Bronchial epithelial cell (primary cell): ENCODE measurements at places on chromosomes 2 and 18. TPM values are rescaled to one million over a fixed set of nuclear protein-coding genes. Genes with fewer than 3 reads are reported as not detected.

The HOXD3 gene
- not detected in 2 replicates for total RNA-seq

The POTEE gene
- total RNA-seq = not detected in 2 replicates

The ACVR1C gene
- 0.26 TPM in 2 replicates for total RNA-seq

The GPR35 gene
- 0.26 and 0.38 TPM in 2 replicates for total RNA-seq

DNA sequence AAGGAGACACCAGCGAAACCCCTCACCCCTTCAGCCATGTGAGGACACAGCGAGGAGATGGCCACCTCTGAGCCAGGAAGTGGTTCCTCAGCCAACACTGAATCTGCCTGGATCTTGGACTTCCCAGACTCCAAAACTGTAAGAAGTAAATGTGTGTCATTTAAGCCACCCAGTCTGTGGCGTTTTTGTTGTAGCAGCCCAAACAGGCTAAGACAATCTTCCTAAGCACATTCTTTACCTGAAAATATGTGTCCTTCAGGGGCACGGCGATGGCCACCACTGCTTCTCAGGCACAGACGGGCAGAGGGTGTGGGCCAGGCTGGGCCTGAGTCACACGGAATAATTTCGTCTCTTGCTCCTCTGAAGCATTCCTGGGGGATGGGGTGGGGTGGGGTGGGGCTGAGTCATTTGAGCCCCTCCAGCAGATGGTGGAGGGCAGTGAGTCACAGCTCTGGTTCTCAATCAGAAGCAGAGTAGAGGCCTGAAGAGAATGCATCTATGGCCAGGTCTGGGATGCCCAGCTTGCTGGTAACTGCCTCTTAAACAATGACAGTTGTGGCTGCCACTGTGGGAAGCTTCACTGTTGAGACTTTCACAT lies 142.4 kb downstream of the CAPN13 start:
- peak; percentile 94 for DNase-seq

DNA sequence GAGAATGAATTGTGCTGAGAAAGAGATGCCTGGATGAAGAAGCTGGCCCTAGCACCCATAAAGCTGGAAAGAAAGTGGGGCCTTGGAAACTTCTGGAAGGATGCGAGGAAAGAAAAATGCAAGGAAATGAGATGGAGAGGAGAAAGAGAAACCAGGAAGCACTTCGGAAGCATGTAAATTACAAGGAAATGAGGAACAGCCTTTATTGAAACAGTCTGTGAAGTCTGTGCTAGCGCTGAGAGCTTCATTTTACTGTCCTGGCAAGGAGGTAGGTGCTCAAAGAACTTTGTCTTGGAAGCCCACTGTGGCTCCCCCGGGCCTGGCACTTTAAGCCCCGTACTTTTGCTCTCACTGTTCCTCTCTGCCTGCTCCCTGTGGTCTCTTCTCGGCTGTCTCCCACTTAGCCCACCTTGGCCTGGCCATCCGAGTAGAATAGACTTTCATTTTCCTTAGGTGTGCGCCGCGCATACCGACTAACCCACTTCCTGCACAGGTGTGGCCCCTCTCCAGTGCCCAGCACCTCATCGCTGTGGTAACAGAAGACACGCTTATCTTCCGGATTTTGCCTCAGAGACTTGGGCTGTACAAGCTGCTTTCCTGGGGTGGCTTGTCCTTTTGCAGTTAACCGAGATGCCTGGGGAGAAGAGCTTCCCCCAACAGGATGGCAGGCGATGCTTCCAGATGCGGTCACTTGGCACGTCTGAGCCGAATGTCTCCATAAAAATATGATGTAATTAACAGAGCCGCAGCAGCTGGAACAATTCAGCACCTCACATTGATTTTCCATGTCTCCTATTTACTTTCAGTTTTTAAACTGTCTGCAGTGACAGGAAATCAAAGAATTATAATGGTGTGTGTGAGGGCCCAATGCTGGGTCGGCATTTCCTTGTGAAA lies 199.6 kb downstream of the HRH4 start:
- DNase-seq = no peak

DNA sequence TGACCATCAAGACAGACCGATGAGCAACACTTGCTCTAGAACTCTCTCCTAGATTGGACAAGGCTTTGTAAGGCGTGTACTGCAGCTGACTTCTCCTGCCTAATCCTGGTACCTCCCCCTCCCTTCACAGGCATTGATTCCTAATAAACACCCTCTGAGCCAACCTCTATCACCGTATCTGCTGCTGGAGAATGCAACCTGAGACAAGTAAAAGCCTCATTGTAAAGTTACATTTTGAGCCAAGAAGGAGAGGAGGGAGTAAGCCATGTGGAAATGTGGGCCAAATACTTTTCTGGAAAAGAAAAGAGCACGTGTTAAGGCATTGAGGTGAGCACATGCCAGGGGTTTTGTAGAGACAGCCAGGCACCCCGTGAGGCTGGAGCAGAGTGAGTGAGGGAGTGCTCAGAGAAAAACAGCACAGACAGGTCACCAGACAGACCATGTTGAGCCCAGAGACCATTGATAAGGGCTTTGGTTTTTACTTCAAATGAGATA lies 2.6 kb upstream of the WDFY1 start:
- peak; percentile 17 for DNase-seq

DNA sequence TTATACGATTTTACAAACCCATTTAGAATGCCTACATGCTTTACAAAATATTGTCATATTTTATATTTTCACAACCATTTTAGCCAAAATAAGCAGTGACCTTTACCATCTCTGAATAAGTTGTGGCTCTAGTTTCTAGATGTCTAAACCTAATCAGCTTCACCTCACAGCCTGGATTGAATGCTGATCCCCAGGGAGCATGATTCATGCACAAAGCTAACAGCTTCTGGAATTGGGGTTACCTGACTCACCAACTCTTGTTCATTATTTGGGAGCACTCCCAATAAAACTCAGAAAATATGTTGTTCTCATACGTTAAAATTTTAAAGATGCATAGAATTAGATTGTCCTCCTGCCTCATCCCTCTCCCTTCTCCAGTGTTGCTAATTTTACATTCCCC lies 611.7 kb upstream of the NETO1 start:
- DNase-seq = peak; percentile 32

DNA sequence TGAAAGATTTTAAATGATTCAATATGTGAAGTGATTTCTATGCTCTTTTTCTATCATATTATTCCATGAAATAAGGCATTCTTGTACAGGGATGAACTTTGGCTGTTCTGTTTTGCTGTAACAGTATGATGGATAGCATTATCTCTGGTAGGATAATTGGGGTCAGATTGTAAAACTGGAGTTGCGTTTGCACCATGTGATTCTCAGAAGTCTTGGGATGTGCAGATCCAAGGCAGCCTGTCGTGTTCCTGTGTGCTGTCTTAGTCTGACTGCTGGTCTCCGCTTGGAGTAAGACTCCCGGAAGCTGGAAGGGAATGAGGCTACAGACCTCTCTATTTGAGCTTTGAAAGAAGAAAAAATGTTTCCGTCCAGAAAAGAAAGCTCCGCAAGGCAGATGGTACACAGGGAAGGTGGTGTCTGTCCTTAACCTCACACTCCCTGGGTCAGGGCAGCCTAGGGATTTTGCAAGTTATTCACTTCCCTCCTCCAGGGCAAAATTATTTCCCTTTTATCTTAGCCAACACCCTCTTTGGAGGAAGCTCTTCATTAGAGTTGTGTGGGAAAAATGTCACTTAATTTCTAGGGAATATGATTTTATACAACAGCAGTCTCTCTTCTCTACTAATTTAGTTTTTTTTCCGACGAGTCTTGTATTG lies 250.6 kb downstream of the PTPRM start:
- no peak for DNase-seq

- peak; percentile 62 for DNase-seq
These were observed 97.1 kb upstream of the TMEM178A start for GRCh38 chr2:39568561-39569006.

The CLEC4F gene
- total RNA-seq = not detected in 2 replicates

The ZNF396 gene
- 0.79 and 2.6 TPM in 2 replicates for total RNA-seq

DNA sequence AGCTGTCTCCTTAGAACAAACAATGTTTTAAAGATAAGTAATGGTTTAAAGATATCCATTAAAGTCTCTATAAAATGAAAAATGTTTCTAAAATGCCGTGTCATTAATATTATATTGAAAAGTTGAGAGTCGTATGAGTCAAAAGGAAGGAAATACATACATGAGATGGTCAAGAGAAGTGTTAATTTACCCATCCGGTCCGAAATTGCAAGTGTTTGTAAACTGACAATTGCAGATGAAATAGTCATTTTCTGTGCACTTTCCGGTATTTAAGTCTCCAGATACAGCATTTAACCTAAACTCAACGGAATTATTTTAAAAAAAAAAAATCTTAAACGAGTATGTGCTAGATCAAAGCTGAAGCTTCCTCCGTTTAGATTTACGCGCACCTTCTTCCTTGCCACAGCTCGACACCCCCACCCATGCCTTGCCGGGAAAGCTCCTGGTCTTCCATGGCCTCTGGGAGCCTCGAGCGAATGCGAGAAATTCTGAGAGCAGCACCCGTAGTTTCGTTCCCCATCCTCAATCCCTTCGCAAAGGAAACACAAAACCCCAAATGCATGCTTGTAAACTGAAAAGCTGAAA lies 1.8 kb downstream of the DSC3 start:
- DNase-seq = peak; percentile 44

DNA sequence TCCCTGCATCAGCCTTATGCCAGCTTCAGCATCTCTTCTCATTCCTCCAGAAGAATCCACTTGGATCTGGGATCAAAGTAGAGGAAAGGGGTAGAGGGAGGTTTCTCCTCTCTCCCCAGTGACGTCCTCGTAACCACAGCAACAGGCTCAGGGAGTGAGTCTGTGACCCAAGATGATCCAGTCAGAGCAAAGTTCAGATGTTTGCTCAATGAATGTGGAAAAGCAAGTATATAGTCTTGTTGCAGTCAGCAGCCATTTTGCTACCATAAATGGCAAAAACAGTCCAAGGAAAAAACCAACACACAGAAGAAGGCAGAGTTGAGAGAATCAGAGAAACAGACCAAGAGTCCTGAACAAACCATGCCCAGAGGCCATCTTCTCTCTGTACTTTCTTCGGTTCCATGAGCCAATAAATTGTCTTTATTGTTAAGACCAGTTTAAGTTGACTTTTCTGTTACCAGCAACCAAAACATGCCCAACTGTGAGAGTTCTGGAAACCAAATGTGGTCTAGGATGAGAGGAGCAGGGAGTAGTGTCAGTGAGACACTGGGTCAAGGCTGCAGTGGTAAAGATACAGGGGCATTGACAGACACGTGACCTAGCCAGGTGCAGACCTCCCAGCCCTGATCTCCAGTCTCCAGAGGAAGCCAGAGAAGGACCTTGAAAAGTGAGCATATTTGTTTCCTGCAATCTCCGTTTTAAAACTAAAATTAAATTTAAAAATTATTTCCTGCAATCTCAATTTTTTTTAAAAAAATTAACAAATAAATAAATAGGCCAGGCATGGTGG lies 3.2 kb upstream of the CXCR1 start:
- DNase-seq = no peak

- DNase-seq = no peak
These were observed 72.2 kb downstream of the TWIST2 start for GRCh38 chr2:238920053-238920452.

GRCh38 chr2:66541646-66542045 lies 106.7 kb downstream of the MEIS1 start:
- no peak for DNase-seq

The KCNG2 gene
- total RNA-seq = not detected in 2 replicates

The PLEK gene
- total RNA-seq = under 0.01 TPM in 1 of 2 replicates, not detected in the other

The CTAGE1 gene
- total RNA-seq = under 0.01 TPM in 1 of 2 replicates, not detected in the other

DNA sequence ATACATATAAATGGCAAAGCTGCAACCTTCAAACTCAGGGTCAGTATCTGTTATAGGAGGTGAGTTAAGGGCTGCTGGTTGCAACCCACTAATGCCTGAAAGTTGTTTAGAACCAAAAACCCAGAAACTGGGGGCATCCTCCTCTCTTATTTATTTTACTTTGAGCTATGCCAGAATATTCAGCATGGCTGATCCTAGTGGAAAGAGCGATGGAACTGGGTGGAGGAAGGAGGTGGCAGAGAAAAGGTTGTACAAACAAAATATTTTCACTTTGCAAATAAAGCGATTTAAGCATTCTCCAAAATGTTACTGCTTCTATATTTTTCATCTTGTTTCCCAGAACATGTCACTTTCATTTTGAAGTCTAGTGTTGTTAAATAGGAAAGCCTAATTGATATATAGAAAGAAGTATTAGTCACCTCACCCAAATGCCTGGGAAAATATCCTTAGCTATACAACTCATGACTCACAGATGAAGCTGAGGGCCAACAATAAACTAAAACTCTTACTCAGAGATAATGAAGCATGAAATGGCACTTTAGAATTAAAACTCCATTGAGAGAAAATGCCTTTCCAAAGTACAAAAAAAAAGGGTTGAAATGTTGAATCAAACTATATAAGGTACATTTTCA lies 251.4 kb upstream of the UBE2E3 start:
- peak; percentile 93 for DNase-seq

The RPRM gene
- total RNA-seq = 0.13 TPM in 1 of 2 replicates, not detected in the other

DNA sequence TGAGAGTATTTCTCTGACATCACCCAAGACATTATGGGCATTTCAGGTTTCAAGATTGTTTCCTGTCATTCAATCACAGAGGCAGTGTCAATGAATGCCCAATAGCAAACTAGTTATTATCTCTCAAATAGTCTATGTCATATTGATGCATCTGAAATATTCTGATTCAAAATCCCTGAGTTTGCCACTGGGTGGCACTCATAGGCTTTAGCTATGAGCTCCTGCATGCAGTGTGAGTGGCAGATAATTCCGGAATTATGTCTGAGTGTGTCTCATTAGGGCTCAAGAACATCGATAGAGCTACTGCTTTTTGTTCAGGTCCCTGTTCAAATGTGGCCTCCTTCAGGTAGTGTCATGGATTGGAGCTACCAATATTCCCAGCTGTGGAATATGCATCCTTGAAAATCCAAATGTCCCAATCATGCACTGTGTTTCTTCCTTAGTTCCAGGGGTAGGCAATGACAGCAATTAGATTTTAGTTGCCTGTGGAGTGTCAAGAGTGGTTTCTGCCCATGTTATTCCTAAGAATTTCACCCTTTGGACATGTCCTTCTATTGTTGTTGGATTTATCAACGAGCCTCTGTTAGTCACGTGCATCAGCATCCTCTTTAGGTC lies 7.8 kb upstream of the OR6B3 start:
- DNase-seq = peak; percentile 63

The MAP2 gene
- total RNA-seq = 8.2 and 33.7 TPM in 2 replicates

DNA sequence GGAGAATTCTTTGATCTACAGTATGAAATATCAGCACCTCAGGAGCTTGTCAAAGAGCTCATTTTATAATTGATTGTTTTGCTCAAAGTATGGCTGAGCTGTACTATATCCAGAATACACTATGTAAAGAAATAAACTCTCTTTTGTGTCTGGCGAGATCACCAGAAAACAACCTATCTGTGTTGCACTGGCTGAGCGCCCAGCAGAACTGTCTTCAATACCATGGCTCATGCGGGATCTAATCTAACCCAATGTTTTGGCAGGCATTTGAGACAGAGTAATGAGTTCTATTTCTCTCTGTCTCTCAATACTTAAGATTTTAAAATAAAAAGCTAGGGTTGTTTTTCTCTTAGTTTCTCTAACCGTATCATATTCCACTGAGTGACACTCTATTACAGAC lies 192.4 kb downstream of the L3MBTL4 start:
- DNase-seq = no peak

The TRABD2A gene
- 0.64 and 1.3 TPM in 2 replicates for total RNA-seq

- DNase-seq = peak; percentile 82
These were observed 419.5 kb upstream of the CHST9 start for GRCh38 chr18:27604583-27604982.
